ENCODE measurements at places on chromosomes 7 and 10.

GRCh38 chr10:58266003-58266825 lies 1.5 kb downstream of the IPMK start:
- DNase-seq = no peak

GRCh38 chr7:18222636-18223035 lies 195.0 kb upstream of the PRPS1L1 start:
- DNase-seq = no peak

GRCh38 chr10:10367264-10367663 lies 650.4 kb upstream of the CELF2 start:
- no peak for DNase-seq

DNA sequence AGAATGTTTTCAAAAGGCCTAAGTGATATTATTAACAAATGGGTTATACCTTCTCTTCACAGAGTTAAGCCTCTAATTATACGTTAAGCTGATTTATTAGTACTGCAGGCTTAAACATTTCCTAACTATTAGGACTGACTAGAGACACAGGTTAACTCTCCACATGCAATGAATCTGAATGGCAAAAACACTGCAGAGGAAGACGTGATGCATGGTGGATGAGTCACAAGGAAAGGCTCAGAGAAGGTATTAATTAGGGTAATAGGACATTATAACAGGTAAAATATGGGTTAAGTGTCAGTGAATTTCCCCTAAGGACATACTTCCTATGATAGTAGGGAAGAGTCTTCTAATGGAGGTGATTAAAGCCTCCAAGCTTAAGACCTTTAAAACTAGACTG lies 24.7 kb upstream of the SEM1 start:
- no peak for DNase-seq

DNA sequence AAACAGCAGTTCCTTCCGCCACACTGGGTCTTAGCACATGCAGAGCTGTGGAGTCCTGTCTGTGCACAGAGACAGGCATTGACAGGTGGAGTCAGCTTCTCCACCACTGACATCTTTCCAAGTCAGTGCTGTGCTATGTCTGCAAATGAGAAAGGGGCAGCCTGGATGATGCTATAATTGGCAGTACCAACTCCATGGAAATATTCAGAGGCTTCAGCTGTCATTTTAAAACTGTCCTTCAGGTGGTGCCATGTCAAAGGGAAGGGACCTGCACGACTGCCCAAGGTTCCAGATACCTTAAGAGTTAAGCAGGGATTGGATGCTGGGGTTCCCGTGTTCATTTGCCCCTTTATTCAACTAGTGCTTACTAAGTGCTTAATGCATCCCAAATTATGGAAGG lies 258.0 kb upstream of the PRKCQ start:
- no peak for DNase-seq
